ENCODE measurements at places on chromosomes 6 and 20.

- DNase-seq: no peak
Observed at GRCh38 chr6:66094615-66095014, 387.6 kb upstream of the EYS start.

DNA sequence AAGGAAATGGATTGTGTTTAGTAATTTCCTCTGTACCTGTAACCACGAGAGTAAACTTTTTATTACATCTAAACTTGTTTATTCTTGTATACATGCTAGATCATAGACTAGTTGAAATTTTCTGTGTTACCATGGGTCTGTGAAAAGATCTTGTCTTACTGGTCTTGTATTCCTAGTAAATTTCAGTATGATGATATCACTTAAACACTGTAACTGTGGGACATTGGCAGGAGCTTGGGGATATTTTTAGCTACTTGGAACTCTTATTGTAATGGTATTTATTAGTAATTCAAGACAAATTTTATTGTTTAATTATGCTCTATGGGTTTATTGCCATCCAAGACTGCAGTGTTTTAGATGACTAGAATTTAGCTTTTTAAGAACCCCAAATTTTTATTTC lies 25.9 kb upstream of the TULP4 start:
- DNase-seq: no peak

DNA sequence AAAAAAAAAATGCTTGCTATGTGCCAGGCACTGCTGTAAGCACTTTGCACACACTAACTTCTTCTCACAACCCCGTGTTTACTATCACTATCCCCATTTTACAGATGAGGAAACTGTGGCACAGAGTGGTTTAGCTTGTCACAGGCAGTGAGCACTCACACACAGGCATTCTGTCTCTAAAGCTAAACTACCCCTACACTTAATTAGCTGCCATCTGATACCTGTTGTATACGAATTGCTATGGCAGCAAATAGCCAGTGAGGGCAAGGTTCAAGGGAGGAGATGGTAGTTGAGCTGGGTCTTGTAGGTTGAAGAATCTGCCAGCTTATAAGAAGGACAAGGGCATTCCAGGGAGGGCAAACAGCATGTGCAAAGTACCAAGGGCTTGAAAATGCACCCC lies 5.2 kb downstream of the TNNC2 start:
- DNase-seq: no peak

DNA sequence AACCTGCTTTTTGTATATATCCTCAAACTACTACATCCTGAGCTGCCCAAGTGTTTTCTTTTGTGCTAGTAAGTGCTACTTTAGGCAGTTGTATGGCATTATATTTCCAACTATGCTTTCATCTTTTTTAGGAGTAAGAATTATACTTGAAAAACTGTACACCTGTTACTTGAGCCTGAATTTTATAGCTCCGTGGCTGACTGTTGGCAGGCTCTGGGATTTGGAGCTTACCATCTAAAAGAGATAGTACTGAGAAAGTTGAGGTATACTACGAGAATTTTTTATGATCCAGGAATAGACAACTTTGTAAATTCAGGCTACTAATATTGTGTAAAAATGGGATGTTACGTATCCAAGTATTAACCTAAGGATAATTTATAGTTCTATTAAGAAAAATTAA lies 32.4 kb downstream of the RNF217 start:
- DNase-seq: no peak

GRCh38 chr6:24933868-24934401 lies 1.8 kb downstream of the RIPOR2 start:
- DNase-seq: peak; percentile 68

GRCh38 chr6:7255918-7256317 lies 57.1 kb downstream of the SSR1 start:
- DNase-seq: no peak

- DNase-seq: no peak
Observed at GRCh38 chr6:129817821-129818220, 43.3 kb downstream of the TMEM244 start.

DNA sequence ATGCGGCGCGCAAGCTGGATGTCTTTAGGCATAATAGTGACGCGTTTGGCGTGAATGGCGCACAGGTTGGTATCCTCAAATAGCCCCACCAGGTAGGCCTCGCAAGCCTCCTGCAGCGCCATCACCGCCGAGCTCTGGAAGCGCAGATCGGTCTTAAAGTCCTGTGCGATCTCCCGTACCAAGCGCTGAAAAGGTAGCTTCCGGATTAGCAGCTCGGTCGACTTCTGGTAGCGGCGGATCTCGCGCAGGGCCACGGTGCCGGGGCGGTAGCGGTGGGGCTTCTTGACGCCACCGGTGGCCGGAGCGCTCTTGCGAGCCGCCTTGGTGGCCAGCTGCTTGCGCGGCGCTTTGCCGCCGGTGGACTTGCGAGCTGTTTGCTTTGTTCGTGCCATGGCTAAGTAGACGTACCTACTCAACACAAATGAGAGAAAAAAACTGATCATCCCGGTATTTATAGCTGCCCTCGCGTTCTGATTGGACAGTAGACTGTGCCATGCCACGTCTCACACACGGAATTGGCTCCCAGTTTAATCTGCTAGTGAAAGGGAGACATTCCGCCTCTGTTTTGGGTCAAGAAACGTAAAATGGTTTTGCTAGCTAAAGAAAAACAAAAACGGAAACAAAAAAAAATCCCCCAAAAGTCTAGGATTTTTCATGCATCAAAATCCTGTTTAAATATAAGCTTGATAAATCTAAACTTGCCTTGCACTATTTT lies 40.1 kb downstream of the OR2B2 start:
- no peak for DNase-seq

GRCh38 chr6:47836639-47837038 lies 54.8 kb downstream of the OPN5 start:
- no peak for DNase-seq

DNA sequence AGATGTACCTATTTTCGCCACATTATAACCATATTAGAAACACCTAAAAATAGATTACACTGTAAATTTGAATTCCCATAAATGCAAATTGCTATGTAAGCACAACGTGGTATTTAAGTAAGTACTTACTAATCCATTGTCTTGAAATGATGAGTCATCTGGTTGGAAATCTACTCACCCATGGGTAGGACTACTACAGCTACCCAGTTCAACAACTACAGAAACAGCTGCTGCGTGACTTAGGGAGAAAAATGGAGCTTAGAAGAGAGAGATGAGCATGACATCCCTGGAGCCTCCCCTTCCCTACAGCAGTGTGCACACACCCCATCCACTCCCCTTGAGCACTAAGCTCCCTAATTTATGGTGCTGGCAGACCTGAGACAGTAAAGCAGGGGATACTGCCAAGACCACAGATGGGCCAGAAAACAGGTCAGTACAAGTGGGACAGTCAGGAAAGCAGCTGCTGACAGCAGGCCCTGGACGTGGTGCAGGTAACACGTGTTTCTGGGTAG lies 26.9 kb downstream of the RRAGD start:
- DNase-seq: peak; percentile 72

DNA sequence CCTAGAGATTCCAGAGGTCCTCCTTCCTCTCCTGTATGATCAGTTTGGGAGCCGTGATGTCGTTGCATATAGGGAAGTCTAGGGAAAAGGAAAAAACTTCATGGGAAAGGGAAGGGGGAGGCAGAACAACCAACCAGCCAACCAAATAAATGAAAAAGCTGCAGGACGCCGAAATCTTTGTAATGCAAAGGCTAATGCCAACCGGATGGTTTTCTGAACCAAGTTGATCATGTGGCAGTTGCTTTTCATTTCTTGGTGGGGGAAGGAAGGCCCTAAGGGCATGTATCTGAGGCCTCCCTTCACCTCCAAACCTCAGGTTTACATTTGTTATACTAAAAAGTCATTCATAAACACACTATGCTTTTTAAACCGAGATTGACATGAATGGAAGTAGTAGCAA lies 167.2 kb downstream of the ARID1B start:
- DNase-seq: no peak

GRCh38 chr6:30344191-30344867 lies 627 bp upstream of the RPP21 start:
- no peak for DNase-seq

DNA sequence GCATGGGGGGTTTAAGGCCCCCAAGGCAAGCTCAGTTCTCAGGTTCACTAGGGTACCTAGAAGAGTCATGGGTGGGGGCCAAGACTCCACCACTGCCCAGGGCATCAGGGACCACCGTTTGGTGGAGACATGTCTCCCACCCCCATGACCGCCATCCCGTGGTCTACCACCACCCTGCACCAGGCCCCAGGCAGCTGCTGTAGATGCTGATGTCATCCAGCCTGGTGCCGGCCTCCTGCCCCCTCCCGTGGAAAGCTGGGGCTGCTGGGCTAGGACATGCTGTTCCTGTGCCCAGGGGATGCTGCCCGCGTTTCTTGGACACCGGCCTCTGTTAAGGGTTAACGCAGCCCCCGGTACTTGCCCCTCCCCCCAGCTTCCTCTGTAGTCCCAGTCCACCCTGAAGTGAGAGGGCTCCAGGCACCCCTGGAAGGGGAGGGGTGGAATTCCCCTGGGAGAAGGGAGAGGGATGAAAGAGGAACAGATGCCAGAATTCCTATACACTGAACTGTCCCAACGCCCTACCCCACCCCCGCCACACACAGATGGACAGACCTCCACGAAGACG lies 587 bp downstream of the IP6K3 start:
- DNase-seq: peak; percentile 61

DNA sequence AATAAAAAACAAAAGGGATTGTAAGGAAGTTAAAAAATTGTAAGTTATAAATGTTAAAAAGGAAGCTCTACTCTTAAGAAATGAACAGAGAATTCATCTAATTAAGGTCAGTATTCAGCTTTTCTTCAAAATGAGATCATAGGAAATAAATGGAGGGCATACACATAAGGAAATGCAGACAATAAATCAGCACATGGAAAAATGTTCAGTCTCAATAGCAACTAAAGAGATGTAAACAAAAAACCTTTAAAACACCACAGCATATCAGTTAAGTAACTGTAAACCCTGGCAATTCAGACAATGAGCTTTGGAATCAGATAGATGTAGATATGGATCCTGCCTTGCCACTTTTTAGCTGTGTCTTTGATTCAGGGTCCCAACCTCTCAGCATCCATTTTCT lies 24.0 kb upstream of the CLIC5 start:
- no peak for DNase-seq

DNA sequence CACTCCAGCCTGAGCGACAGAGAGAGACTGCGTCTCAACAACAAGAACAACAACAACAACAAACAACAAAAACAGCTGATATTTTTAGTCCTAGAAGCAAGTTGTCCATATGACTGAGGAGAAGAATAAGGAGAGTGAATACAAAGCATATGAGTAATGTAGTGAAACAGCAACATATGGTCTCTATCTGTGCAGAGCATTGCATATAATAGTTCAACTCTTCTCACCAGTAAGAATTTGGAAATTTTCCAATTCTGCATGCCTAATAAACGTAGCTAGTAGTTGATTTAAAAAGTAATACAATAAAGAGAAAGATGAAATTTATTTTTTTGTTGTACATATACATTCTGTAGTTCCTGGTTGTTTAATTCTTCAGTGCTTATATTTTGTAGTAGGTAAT lies 129.7 kb upstream of the FAM83B start:
- DNase-seq: no peak

DNA sequence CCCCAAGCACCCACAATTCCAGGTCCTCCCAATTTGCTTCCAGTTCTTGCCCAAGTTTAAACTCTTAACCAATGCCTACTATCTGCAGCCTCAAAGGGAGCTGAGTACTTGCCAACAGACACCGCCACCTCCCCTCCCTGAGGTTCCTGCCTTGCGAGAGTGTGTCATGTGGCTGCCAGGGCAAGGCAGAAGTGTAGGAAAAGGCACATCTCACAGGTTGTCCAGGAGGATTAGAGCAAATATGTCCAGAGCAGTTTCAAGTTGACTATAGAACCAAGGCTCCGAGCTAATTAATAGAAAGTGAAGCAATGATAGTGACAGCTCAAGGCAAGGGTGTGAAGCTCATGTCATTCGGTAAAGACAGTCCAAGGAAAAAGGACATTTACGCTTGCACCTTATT lies 127.8 kb downstream of the ATXN1 start:
- DNase-seq: no peak

DNA sequence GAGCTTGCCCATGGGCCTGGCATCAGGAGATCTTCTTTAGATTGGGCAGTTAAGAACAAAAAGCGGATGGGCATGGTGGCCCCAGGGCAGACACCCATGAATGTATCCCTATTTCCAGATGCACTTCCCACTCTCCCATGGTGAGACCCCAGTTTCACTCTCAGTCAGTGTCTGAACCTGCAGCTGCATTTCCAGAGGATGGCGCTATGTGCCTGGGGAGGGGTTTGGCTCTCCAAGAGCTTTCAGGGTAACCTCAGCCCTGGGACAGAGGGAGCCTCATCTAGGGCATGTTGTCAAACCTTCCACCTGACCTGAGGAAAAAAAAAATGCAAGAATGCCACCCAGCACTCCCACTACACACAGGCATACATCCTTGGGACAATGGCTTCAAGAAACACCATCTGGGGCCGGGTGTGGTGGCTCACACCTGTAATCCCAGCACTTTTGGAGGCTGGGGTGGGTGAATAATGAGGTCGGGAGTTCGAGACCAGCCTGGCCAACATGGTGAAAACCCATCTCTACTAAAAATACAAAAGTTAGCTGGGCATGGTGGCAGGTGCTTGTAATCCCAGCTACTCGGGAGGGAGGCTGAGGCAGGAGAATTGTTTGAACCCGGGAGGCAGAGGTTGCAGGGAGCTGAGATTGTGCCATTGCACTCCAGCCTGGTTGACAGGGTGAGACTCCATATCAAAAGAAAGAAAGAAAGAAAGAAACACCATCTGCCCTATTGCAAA lies 1.9 kb downstream of the CST9L start:
- no peak for DNase-seq

- DNase-seq: peak; percentile 53
Observed at GRCh38 chr20:652615-653109, 338 bp downstream of the SRXN1 start.

- DNase-seq: no peak
Observed at GRCh38 chr20:24149175-24149574, 160.6 kb upstream of the GGTLC1 start.

DNA sequence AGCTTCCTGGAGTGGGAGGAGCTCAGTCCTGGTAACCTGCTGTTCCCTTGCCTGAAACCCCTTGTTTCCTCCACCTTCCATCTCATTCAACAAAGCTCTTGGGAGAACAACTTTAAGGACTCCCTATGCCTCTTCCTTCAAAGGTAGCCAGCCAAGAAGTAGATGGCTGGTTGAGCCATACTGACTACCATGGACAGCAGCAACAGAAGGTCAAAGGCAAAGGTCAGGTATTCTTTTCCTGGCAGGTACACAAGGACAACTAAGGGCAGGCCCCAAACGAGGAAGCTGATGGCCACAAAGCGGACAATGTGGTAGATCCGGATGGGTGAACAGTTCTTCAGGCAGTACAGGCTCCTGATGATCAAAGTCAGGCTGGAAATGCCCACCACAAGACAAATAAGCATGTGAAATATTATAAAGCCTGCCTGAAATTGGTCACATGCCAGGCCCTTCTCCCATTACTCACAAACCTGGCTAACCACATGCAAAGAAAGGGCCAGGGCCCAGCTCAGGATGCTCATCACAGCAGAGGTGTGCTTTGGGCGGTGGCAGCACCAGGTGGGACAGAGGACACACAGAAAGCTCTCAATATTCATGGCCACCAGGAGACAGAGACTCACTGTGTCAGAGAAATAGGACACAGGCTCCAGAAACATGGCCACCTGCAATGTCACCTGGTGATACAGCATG lies 21.7 kb downstream of the UBD start:
- DNase-seq: no peak

GRCh38 chr6:90294614-90294988 lies 2.0 kb downstream of the BACH2 start:
- DNase-seq: no peak

Data from WERI-Rb-1 (cell line).